NCI-H1417 treated with DMSO at 0.1 percent for 48 hours (cell line): ENCODE measurements at places on chromosomes 1 and 21.

- no peak for DNase-seq
These were observed 60.7 kb downstream of the MORN1 start for GRCh38 chr1:2330519-2331199.

GRCh38 chr1:39539252-39539790 is 37.3 kb downstream of the PABPC4 start:
- peak; percentile 6 for DNase-seq

DNA sequence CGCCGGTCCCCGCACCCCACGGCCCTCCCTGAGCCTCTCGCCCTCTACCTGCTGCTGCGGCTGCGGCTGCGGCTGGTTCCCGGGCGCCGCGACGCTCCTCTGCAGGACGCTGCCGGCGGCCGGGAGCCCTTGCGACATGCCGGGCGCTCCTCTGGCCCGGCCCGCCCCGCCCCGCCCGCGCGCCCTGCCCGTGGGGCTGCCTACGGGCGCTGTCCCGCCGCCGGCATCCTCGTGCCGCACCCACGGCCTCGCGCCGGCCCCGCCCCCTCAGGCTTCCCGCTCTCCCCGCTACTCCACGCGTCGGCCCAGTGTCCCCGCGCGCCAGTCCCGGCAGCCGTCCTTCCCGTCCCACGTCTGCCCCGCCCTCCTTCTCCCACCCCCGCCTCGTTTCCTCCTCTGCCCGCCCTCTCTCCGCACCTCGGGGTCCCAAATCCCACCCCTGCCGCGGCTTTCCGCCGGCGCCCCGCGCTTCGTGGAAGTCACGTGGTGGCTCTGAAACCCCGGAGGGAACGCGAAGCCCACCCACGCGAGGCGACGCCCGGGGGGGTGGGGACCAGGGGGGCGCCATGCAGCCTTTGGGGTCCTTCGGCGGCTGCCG is at the start of gene BATF3:
Gene BATF3 (minus strand): TSS at position 216 of the 598 bp plus-strand sequence. CDS start 78 bp downstream, at position 138.
- DNase-seq = no peak

DNA sequence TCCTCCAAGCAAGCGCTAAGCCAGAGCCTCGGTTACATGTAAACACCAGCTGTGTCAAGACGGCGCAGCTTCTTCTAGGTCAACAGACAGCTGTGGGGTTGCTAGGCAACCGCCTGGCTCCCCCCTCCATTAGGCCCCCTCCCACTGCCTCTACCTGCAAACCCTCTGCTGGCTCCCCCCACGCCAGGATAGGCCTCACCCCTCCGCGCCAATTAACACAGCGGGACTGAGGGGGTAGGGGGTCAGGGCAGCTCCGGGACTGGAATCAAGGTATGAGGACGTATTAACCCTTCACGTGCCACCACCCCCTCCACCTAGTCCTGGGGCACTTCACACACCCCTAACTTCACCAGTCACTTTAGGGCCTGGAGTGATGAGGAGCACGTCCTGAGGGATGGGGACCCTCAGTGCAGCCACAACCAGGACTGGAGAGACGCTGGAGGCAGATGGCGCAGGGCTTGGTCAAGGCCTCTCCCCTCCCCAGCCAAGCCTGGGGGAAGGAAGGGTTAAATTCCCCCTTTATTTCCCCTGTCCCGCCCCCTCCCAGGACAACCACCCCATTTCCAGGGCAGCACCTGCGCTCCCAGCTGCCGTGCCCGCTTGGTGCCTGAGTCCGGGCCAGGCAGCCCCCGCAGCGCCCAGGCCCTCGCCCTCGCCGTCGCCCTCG is 37.4 kb upstream of the WASF2 start:
- peak; percentile 74 for DNase-seq

DNA sequence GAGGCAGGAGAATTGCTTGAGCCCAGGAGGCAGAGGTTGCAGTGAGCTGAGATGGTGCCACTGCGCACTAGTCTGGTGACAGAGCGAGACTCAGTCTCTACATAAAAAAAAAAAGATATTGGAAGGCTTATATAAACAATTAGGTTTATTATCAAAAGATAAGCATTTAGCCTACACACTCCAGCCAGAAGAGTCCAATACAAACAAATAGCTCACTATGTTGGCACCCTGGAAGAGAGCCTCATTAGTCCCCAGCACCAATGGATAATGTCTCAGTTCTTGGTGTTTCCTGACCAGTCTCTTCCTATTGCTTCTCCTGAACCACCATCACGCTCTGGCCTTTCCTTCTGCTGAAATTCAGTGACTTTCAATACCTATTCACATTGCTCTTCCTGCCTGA is 48.6 kb upstream of the ATP1A1 start:
- DNase-seq = no peak

- no peak for DNase-seq
These were observed 65.5 kb downstream of the CASZ1 start for GRCh38 chr1:10730985-10731384.

DNA sequence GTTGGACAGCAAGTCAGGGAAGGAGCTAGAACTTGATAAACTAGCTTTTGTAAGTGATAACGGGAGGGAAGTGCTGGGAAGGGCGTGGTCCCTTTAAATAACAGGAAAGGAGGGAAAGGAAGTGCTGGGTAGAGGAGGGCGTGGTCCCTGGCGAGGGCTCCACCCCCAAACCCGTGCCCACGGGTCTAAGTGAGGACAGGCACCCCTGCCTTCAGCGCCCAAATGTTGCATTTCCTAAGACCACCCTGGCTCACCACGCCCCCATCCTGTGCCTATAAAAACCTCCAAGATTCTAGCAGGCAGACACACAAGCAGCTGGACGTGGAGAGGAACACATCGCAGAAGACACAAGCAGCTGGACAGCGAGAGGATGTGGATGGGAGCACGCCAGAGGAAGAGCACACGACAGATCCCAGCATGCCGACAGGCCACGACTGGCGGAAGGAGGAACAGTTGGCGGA is 58.5 kb downstream of the PALMD start:
- DNase-seq = no peak
